ENCODE measurements at places on chromosomes 2 and 18.

DNA sequence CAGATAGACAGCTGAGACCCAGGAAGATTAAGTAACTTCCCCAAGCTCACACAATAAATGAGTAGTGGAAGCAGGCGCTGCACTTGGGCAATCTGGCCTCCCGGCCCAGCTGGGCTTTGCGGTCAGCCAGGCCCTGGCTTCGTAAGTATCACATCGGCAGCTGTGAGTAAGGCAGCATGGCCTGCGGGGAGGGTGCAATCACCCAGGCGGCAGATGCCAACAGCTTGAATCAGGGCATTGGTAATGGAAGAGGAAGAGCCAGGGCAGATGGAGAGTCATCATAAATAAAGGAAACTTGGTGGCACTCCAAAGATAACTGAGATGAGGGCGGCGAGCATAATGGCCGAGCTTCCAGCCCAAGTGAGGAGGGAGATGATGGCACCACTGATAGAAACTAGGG, 217.9 kb upstream of the PID1 start:
- no peak for DNase-seq

DNA sequence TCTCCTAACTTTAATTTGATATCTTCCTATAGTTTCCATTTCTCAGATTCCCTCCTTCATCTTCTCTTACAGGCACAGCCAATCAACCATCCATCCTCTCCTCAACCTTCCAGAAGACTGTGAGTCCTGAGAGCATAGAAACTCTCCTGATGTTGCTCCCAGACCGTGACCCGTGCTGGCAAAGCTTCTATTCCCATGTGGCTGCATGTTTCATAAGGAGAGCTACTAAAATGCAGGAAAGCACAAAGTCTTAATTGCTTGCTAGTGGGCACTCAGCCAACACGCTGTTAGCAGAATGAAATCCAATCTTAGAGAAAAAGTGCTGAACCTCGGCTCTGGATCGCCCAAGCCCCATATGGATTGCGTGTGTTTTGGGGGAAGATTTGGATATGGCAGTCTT, 1244.7 kb upstream of the ZEB2 start:
- no peak for DNase-seq

DNA sequence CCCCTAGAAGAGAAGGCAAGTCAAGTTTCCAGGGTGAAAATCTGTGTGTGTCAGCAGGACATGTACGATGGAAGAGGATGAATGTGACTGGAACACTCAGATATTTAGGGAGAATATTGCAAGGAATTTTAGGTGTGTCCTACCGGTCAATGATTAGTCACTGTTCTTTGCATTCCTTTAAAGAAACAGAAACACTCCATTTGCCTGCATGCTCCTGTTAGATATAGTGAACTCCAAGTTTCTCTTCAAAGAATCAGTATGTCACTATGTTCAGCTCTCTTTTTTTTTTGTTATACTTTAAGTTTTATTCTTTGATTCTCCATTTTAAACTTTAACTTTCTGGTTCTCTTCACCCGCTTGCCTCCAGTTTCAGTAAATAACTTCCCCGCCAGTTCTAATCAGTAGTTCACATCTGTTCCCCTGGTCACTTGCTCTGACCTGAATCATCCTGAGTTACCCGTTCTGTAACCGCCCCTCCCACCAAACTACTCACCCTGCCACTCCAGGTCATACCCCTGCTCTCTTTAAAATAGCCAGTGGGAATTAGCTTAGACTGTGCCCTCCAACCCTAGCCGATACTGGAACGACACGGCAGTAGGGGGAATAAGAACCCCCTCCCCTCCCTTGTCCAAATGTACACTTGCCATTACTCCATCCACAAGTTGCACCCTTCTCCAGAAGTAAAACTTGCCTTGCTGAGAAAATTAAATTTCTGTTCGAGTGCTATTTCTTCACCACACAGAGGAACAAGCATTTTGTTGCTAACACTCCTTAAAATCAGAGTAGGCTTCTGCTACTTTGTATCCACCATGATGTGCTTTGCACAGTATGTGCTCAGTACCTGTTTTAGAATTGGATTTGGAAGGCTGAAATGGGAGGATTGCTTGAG, 268.4 kb downstream of the METTL4 start:
- DNase-seq = no peak

DNA sequence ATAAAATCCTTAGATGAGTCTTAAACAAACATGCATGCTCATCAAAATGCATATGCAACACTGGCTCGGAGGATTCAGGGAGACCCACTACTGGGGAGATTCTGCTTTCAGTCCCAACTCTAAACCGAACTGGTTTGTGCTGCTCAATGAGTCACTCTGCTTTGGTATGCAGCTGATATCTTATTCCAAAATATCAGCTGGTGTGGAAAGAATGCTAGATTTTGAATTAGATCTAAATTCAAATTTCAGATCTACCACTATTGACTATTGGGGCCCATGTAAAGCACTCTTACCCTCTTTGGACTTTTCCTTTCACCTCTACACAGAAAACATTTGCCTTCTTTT, 39.2 kb upstream of the TTN start:
- DNase-seq = no peak

- no peak for DNase-seq
Observed at GRCh38 chr18:66439670-66440069, 164.2 kb downstream of the CDH19 start.

DNA sequence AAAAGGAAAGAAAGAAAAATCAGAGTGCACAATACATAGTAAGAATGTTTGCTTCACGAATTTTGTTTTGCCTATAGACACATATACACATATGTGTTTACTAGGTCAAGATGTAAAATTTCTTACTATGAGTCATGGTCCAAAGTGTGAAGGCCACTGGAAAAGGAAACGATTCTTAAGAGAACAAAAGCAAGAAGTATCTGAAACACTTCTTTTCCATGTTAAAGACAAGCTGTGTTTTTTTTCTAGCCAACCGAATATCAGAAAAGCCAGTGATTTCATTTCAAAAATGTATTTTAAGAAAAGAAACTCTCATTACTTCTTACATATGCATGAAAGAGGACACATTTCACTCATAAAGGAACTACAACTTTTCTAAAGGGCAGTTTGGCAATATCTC, 24.9 kb downstream of the PECR start:
- DNase-seq = no peak

GRCh38 chr2:1550658-1551316, 137.5 kb downstream of the TPO start:
- DNase-seq = peak; percentile 54

- DNase-seq = no peak
Observed at GRCh38 chr2:230872968-230873660, 8.4 kb downstream of the ITM2C start.

DNA sequence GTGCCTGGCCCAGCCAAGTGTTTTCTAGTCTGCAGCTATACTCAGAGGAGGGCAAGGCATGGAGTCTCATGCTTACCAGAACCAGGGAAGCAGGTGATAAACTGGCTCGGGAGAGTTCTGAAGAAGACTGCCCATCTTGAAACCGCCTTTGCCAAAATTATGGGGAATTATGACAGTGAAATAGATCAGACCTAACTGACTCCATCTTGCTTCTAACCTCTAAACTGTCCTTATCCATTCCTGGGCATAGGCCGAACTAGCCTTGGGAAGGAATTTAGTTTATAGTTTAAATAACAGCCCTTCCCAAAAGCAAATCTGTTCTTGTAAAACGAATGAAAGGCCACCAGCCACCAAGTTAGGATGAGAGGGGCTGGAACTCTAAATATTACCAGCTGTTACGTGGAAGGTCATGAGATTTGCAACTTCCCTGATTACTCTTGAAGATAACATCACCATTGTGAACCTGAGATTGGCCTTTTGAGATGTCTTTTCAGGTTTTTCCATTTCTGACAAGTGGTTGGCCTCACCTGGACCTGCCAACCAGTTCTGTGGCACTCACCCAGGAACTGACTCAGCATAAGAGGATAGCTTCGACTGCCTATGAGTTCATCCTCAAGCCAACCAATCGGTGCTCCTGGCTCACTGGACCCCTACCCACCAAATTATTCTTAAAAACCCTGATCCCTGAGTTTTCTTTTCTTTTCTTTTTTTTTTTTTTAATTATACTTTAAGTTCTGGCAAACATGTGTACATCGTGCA, 23.4 kb downstream of the CHCHD5 start:
- DNase-seq = no peak

All from activated CD4-positive, alpha-beta T cell treated with anti-CD3 and anti-CD28 coated beads for 1 hour (primary cell).